GM12878 (cell line): ENCODE measurements at places on chromosomes 1 and 21. TPM values are rescaled to one million over a fixed set of nuclear protein-coding genes. Genes with fewer than 3 reads are reported as not detected.

DNA sequence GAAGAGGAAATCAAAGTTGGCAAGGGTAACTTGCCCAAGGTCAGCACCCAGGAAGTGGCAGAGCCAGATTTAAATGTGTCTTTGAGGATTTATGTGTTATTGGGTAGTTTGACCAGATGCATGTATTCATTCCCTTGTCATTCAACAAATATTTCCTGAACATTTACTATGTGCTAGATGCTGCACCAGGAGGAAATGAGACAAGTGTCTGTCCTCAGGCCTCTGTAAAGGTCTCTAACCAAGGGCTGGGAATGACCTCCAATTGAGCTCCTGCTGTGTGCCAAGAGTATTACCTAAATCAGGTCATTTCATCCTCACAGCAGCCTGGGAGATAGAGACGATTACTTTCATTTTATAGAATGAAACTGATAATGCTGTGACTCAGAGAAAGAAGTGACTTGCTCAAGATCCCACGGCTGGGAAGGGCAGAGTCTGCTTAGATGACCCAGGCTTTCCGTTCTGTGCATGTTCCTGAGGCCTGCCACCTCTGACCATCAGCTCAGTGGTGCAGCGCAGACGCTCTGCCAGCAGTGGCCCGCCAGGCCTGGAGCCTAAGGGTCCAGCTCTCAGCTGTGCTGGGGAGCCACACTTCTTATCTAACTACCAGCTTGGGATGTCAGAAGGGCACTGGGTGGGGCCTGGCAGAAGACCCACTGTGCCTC is 3.5 kb upstream of the TTC22 start:
- peaks cover 22% of the 10 kb centered on the region for H3K4me1 ChIP-seq
- H3K27ac ChIP-seq = no peak overlapping the region
- no peak for DNase-seq
- no peaks in the 10 kb centered on the region for H3K27me3 ChIP-seq

- H3K27me3 ChIP-seq = no peaks in the 10 kb centered on the region
- H3K36me3 ChIP-seq = no peaks in the 10 kb centered on the region
- H3K4me3 ChIP-seq = no peak overlapping the region
- H3K27ac ChIP-seq = no peak overlapping the region
These were observed 1.6 kb downstream of the ADAMTS5 start for GRCh38 chr21:26965040-26965906.

DNA sequence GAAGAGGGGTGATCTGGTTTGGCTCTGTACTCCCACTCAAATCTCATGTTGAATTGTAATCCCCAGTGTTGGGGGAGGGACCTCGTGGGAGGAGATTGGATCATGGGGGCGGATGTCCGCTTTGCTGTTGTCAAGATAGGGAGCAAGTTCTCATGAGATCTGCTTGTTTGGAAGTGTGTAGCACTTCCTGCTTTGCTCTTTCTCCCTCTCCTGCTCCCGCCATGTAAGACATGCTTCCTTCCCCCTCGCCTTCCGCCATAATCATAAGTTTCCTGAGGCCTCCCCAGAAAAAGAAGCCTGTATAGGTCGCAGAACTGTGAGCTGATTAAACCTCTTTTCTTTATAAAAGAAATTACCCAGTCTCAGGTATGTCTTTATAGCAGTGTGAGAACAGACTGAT is 27.9 kb downstream of the MYOM3 start:
- no peaks in the 10 kb centered on the region for H3K36me3 ChIP-seq
- H3K27ac ChIP-seq = no peak overlapping the region
- no peaks in the 10 kb centered on the region for H3K27me3 ChIP-seq
- H3K4me3 ChIP-seq = no peak overlapping the region
- DNase-seq = no peak

GRCh38 chr1:94790246-94790645 is 29.9 kb upstream of the SLC44A3 start:
- H3K36me3 ChIP-seq = no peaks in the 10 kb centered on the region
- no peak overlapping the region for H3K27ac ChIP-seq
- no peak for DNase-seq
- H3K27me3 ChIP-seq = no peaks in the 10 kb centered on the region

TMEM61 gene
- not detected in 2 replicates for total RNA-seq

DNA sequence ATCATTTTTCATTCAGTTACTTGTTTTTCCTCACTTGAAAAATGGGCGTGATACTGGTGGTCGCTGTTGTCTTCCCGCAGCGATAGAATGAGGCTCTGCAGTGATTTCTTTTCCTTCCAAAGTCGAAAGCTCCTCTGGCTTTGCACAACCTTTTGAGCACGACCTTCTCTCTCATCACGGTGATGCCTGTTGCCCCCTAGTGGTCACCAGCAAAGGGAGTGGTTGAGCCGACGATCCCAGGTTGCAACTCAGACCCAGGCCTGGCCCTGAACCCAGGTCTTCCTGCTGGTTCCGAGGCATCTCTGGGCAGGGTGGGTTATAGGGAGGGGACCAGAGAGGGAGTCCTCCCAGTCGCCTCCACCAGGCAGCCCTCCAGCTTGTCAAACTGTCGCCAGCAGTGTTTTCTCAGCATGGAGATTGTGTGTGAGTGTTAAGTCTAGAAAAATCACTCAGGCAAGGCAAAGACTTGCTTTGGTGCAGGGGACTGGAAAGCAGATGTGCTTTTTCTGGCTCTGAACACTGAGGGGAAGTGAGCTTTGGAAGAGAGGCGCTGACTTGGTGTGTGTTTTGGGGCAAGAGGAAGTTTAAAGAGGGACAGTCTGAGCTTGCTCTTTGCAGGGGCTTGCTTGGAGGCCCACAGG is 285.3 kb downstream of the CAMTA1 start:
- H3K4me3 ChIP-seq = no peak overlapping the region
- H3K27me3 ChIP-seq = no peaks in the 10 kb centered on the region; the same call in 1 of the 2 replicates
- no peak overlapping the region for H3K27ac ChIP-seq
- H3K4me1 ChIP-seq = no peaks in the 10 kb centered on the region

DNA sequence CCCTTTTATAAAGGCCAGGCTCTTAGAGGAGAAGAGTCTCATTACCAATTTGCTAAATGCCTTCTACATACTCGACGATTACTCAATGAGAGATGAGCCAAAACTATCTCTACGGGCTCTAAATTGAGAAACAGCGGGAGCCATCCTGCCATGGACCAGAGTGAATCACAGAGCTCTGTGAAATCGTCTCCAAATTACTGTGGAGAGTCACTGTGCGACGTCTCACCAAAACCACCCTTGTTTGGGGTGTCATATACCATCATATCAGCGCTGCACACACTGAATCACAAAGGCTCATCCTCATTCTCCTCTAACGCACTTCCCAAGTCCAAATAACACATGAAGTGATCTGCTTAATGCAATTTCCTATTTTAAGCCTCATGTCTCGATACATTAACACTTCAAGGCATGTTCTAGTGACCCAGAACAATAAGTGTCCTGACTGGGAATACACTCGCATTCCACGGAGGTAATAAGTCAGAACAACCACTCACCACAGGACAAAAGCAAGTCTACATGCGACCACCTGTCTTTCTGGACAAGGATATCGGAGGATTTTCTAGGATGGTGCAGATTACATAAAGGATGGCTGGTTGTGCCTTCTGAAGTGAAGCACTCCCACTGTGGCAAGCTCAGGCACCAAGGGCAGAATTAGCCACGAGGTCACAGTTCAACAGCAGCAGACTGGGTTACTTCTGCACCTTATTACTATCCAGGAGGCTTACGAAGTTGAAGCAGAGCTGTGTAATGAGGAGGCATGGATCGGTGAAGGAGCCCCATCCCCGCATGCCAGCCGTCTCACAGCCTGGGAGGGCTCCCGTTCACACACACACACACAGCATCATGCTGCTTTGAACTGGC is 44.3 kb downstream of the NID1 start:
- H3K27me3 ChIP-seq = no peaks in the 10 kb centered on the region
- H3K27ac ChIP-seq = no peak overlapping the region
- no peak overlapping the region for H3K4me3 ChIP-seq
- DNase-seq = no peak

GRCh38 chr1:29634746-29635335 is 398.5 kb downstream of the PTPRU start:
- H3K27me3 ChIP-seq = 0 out of 2 replicates have a peak, but pooled peaks cover 5% of the 10 kb centered on the region
- no peaks in the 10 kb centered on the region for H3K36me3 ChIP-seq
- H3K4me1 ChIP-seq = no peaks in the 10 kb centered on the region
- no peak overlapping the region for H3K4me3 ChIP-seq
- H3K27ac ChIP-seq = no peak overlapping the region
- DNase-seq = no peak

DNA sequence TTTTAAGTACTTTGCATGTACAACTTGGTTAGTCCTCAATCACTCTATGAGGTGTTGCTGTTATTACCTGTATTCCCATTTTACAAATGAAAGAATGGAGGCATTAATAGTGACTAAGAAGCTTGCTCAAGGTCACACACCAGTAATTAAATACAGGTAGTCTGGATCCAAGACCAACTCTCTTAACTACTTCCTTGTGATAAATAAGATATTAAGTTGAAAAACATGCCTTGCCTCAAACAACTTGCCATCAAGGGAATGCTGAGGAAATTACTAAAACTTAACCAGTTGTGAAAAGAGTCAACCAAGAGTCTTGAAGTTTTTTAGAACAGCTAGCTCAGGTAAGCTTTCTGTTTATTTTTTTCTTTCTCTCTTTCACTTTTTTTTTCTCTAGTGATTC is 21.0 kb upstream of the LAMC1 start:
- no peaks in the 10 kb centered on the region for H3K36me3 ChIP-seq
- H3K27me3 ChIP-seq = no peaks in the 10 kb centered on the region
- no peak overlapping the region for H3K4me3 ChIP-seq
- H3K4me1 ChIP-seq = no peaks in the 10 kb centered on the region

DNA sequence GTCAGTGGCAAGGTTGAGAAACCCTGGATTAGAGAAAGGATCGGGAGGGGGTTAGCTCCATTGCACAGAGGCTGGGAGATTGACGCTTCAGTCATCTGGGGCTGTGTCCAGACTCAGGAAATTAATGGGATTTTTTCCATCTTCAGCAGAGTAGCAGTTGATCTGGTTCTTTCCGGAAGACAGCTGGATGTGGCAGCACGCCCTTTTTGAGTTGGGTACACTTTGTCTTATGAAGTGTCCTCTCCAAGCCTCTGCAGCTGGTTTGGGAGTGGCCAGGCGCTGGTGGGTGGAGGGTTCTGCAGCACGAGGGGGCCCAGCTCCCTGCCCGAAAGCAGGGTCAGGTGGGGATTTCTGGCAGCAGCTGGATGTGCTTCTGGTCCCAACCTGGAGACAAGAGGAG is 95.1 kb downstream of the TAS1R2 start:
- no peak overlapping the region for H3K4me3 ChIP-seq
- H3K27ac ChIP-seq = no peak overlapping the region
- H3K27me3 ChIP-seq = peaks cover 2% of the 10 kb centered on the region
- no peaks in the 10 kb centered on the region for H3K36me3 ChIP-seq
- H3K4me1 ChIP-seq = no peaks in the 10 kb centered on the region

- no peaks in the 10 kb centered on the region for H3K27me3 ChIP-seq
- no peak overlapping the region for H3K4me3 ChIP-seq
- H3K27ac ChIP-seq = no peak overlapping the region
- H3K36me3 ChIP-seq = no peaks in the 10 kb centered on the region
- H3K4me1 ChIP-seq = no peaks in the 10 kb centered on the region
- DNase-seq = no peak
These were observed 397.2 kb downstream of the NEGR1 start for GRCh38 chr1:71885171-71885570.
